ENCODE measurements at places on chromosomes 5 and 9.
A peak's percentile ranks its signal among the peaks of the same experiment; 100 is the strongest.

DNA sequence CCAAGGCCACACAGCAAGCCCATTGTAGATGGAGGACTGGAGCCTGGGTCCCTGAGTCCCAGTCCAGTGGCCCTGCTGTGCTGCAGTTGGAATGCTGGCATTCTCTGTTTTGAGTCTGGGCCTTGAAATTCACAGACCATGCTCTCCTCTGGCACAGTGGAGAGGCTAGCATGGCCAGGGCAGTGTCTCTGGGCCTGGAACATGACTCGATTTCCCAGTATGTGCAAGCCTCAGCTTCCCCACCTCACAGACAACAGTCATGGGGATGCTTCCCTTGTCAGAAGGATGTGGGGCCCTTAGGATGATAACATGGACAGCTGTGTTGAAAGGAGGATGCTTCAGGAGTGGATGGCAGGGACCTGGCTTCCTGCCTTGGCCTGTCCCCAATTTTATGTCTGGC, 91.2 kb downstream of the AMBP start:
- no peak for DNase-seq

- DNase-seq: no peak
These were observed 51.7 kb downstream of the CPLANE1 start for GRCh38 chr5:37197340-37198050.

GRCh38 chr5:127590156-127590722, 58.6 kb upstream of the CTXN3 start:
- no peak for DNase-seq

GRCh38 chr5:68542207-68542606, 326.7 kb downstream of the PIK3R1 start:
- no peak for DNase-seq

DNA sequence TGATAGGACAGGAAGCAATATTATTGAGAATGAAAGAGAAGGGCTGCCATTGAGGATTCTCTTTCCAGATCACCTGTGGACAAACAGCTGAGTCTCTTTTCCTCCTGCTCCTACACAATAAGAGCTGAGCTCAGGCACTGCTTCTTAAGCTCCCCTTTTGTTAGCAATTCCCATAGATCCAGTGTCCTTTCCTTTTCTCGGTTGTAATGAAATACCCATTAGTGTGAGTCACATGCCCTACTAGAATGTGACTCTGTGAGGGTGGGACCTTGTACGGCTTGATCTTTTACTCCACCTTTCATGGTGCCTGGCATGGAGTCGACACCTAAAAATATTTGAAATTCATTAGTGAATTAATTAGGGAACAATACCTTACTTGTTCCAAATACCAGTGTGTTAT, 269.2 kb downstream of the NR3C1 start:
- no peak for DNase-seq

DNA sequence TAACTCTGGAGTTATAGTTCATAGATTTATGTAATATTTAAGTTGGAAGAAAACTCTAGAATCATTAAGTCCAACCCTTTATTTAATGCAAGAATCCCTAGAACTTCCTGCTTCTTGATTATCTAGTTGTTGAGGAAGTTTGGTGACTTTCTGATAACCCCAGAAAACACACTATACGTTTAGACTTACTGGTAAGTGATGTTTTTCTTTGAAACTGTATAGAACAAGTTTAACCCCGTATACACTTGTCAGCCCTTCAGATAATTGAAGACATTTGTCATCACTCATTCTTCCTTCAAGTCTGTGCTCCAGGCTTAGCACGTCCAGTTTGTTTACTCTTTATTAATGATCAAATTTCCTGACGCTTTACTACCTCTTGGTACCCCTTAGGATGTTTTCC, 9.0 kb downstream of the NDUFS4 start:
- DNase-seq: no peak

- DNase-seq: no peak
These were observed 37.8 kb downstream of the HMGCS1 start for GRCh38 chr5:43275391-43275790.

DNA sequence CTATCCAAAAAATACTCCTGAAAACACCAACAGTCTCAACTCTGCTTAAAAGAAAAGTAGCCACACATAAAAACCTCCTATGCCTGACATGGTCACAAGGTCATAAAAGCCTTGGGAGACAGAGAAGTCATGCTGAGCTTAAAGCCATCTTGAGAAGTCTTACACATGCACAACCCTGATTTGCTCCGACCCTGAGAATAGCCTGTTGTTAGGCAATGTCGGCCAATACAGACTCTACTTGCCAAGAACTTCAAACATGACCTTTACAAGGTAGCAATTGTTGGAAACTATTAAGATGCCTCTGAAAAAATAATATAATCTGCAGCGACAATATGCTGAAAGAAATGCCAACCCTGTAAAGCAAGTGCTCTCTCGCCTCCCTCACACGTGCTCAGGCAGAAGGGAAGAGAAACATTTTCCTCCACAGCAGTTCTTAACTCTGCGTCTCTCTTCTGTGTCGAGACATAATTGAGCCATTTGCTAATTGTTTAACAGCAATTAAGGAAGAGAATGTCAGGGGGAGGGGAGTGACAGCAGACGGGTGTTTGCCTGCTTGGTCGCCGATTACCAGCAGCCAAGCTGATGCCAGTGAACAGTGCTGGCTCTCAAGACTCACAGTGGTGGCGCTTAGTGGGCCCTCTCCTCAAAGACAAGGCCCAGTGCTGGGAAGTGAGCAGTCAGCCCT, 393.6 kb downstream of the SPOCK1 start:
- no peak for DNase-seq

DNA sequence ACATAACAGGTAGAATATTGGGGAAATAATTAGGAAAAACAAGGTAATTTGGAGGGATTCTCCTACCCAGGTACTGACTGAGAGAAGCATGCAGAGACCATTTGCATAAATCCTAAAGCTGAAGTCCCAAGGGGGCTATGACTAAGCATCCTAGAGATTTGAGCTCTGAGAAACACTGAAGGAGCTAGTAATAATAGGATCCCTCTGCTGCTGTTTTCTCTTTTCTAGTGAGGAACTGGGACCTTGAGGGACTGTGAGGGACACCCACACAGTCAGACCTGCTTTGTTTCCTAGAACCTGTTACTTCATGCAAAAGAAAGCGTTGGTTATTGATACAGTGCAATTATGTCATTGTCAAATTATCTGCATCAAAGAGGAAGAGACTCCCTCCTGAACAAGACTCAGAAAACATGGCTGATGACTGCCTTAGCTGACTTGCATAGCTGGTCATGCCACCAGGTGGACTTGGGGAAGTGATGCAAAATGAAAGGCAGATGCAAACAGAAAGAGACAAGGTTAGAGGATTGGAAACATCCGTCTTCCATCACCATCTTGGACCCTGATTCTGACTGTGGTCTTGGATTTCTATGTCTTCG, 335.4 kb downstream of the NTRK2 start:
- DNase-seq: no peak

DNA sequence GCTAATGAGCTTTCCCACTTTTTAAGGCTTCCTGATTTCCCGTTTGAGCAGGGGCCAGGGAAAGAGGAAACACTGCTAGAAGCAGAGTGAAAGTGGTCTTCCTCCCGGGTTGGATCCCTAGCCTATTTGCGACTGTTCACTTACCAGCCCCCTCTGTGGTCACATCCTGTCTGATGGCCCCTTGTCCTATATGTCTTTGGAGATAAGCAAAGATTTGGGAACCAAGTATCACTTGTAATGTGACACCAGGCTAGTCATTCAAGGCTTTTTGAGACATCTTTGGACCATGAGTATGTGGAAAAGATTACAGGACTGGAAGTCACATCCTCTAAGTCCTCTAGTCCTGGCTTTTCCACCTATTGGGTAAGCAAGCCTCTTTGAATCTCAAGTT, 6.1 kb downstream of the DNAJB5 start:
- DNase-seq: no peak

- DNase-seq: no peak
These were observed 414.1 kb downstream of the ACTL7B start for GRCh38 chr9:108441726-108442125.

DNA sequence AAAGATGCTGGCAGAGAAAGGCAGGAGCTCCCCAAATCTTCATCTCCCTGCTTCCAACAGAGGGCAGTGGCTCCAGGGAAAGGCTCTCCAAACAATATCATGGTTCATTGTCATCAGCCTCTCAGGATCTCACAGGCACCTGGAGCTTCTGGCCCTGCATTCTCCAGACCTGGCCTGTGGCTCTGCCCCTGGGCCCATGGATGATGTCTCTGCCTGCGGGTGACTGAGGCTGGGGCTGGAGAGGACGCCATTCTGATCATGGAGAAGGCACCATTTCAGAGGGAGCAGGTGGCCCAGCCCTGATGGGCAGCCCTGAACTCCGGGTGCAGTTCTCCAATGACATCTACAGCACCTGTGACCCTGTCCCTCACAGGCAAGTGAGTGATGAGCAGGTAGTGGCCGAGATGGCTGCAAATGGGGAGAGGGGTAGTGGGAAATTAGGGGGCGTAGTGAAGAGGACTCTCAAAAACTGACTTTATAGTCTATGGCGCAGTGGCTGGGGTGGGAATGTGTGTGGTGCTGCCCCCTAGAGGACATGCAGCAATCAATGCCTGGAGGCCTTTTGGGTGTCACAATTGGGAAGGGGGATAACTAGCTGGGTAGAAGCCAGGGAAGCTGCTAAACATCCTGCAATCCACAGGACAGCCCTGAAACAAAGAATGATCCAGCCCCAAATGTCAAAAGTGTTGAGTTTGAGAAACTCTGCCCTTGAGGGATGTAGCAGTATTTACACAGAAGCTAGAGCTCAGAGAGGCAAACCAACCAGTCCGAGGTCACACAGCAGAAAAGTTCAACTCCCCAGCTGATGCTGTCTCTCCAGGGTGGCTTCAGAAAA, 3.2 kb downstream of the SH3PXD2B start:
- peak; percentile 43 for DNase-seq

DNA sequence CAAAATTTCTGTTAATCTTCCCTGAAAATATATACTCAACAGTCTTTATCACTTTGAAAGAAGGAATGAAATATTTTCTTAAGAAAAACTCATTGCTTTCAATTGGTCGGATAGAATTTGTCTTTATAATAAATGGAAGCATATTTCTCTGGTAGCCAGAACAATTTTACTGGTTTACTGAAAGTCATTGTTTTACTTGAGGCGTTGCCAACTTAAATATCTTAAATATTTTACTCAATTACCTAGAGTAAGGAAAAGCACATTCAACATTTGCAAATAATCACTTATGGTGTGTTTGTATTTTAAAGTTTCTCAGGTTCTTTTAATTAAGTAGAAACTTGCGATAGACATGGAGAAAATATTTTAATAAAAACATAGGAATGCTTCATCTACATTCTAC, 1181.7 kb downstream of the EFNA5 start:
- no peak for DNase-seq

Measured in GM12891 (cell line).